ENCODE measurements at places on chromosomes 1 and 21.
A peak's percentile ranks its signal among the peaks of the same experiment; 100 is the strongest.

DNA sequence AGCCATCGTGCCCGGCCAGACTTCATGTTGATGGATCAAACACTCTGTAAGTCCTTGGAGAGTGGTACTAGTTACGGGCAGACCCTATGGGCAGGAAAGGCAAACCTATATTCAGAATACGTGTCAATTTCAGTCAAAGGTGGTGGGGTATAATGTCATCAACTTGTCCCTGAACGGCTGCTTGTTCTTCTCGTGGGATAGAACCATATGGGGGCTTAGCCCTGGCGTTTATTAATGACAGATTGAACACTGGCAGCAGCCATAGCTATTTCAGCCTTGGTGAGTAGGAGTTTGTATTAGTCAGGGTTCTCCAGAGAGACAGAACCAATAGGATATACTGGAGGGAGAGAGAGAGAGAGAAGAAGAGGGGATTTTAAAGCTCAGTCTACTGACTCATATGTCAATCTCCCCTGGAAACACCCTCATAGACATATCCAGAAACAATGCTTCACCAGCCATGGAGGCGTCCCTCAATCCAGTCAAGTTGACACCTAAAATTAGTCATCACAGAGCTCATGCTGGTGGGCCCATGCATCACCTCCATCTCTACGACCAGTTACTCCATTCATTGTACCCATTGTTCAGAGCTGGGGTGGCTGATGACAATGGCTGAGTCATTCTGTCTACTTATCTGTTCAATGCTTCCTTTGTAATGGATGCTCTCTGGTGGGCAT lies 16.1 kb upstream of the AQP10 start:
- no peak for DNase-seq

GRCh38 chr1:155976913-155977689 lies 1.2 kb downstream of the ARHGEF2 start:
- no peak for DNase-seq

GRCh38 chr1:160708801-160709200 lies 2.8 kb downstream of the CD48 start:
- DNase-seq: no peak

GRCh38 chr1:232890340-232890943 lies 60.0 kb upstream of the NTPCR start:
- no peak for DNase-seq

DNA sequence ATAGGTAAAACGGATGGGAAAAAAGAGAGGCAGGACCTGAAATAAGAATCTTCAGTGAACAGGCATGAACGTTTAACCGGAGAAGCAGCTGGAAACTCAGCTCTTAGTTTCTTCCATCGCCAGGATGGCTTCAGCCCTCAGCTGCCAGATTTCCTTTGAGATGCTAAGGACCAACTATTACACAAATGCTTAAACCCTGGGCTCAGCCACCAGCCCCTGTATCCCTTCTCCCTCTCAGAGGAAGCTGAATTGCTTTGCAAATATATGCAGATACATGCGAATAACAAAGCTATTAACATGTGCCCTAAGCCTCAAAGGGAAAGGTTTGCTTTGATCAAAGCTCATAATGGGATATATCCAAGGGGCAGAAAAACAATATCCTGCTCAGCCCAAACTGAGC lies 515.1 kb downstream of the OMA1 start:
- no peak for DNase-seq

DNA sequence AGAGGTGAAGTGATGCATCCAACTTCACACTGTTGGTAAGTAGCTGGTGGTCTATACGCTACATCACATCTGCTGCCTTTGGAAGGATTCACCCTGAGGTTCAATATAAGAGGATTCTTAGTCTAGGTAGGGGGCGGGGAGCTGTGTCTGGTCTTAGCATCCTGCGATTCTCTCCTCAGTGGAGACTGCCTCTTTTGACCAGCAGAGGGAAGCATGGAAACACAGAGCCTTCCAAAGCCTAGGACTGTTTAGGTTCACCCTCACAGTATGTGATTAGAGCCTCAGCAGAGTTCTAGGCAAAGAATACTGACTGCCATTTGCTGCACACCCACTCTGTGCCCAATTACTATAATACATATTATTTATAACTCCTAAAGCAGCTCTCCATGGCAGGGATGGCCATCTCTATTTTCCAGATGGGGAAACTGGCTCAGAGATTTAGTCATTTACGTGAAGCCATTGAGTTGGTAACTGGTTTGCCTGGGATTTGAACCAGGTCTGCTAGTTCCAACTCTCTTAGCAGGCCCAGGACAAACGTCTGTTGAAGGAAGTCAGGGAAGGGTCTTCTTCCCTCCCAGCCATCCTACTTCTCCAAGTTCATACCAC lies 28.9 kb upstream of the EFCAB14 start:
- DNase-seq: peak; percentile 25

DNA sequence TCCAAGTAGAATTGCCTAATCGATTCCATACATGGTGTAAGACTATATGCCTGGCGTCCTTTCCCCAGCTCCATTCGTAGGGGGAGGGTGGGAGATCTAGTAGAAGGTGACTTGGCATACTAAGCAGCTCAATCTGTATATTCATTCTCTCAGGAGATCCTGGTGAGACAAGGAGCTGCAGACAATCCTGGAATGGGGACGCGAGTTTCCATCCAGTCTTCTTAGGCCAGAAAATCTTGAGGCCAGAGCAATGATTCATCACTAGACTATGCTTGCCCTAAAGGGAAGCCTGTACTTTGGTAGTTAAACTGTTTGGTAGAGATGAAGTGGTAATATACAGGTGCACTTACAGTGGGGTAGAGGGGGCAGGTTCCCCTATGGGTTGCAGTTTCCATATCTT lies 468.7 kb downstream of the ADGRL2 start:
- no peak for DNase-seq

DNA sequence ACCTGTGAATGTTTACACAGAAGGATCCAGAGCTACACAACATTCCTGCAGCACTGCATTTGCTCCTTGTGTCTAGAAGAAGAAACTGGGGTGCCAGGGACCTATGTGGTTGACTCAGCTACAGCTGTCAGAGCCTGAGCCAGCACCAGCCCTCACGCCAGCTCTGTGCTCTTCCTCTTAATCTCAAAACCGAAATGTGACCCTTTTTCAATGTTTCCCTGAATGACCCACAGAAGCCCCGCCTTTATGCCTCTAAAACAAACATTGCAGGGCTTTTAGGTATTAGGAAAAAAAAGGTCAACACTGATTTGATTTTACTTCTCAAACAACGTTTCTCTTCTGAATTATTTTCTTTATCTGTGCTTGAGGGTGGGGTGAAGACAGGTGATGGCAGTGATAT lies 260.5 kb downstream of the DYRK1A start:
- no peak for DNase-seq

GRCh38 chr1:227898502-227899140 lies 49.1 kb downstream of the WNT9A start:
- DNase-seq: no peak

- no peak for DNase-seq
Observed at GRCh38 chr1:245213066-245213831, 58.5 kb downstream of the KIF26B start.

GRCh38 chr1:106727171-106727570 lies 329.3 kb upstream of the PRMT6 start:
- no peak for DNase-seq

DNA sequence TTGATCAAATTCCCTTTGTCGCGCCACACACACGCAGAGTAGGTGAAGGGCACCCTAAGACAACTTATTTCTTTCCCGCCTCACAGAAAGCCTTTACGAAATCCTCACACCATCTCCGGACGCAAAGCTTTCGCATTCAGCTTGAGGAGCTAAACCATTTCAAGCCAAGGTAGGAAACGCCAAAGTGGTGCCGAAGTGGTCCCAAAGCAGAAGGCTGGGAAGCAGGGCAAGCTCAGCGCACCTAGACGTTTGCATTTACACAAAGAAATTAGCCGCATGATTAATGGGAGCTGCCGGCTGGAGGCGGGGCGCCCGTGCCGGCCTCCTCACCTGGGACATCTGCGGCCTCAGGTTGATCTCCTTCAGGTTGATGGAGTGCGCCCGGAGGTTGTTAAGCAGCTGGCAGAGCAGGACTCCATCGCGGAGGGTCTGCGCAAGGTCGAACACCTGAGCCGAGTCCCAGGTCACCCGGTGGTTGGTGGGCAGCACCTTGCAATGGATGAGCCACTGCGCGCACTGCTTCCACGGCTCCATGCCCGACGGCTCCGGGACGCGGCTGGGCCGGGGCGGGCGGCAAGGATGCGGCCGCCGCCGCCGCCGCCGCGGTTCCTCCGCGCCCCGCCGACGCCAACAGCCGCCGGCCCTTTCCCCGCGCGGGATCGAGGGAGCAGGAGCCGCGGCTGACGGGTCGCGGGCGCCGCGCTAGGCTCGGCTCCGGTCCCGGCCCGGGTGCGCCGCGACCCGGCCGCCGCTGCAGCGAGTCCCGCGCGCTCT lies 457 bp downstream of the VAV3 start:
- no peak for DNase-seq

- DNase-seq: no peak
Observed at GRCh38 chr1:15001317-15001915, 152.1 kb upstream of the TMEM51 start.

DNA sequence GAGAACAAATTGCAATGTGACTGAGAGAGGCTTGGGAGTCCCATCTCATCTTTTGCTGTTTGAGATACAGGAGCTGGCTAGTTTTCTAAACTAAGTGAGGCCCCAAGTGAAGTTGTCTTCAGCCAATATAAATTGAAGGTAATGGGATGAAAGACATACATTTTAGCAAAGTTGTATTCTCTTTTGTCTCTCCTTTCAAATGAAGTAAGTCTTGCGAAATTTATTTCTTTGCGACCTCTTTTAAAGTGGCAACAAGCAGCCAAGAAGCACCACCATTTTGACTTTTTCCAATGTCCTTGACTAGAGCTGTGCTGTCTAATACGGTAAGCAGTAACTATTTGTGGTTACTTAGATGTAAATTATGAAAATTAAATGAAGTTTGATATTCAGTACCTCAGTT lies 385.7 kb downstream of the USP25 start:
- DNase-seq: no peak
